ENCODE measurements at places on chromosomes 12 and 14.

DNA sequence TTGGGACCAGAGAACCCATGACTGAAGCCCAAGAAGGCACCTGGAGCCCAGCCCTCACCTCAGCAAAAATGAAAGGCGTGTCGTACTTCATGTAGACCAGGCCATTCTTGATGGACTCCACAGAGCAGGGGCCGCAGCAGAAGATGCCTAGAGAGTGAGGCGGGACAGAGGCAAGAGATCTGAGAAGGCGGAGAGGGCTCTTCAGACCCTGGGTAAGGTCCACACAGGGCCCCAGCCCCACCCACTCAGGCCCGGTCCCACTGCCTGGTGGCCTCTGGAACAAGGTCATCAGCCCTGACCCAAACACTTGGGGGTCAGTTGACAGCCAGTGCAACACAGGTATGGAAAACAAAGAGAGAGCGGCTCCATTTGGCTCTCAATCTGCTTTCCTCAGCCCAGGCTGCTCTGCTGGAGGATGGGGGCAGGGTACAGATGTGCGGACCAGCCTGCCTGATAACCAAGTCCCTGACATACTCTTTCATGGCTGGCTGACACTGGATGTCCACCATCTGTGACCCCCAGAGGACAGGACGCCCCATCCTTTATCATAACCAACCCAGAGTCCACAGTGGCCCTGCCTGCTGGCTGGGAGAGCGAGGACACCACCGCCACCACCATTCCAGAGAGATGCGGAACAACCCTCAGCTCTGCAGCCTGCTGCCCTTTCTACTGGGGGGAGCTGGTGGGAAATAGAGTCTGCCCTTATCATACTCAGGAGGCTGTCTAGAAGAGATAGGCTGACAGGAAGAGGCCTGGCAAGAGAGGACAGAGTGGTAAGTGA is 6.9 kb downstream of the TGM1 start:
- DNase-seq: no peak

DNA sequence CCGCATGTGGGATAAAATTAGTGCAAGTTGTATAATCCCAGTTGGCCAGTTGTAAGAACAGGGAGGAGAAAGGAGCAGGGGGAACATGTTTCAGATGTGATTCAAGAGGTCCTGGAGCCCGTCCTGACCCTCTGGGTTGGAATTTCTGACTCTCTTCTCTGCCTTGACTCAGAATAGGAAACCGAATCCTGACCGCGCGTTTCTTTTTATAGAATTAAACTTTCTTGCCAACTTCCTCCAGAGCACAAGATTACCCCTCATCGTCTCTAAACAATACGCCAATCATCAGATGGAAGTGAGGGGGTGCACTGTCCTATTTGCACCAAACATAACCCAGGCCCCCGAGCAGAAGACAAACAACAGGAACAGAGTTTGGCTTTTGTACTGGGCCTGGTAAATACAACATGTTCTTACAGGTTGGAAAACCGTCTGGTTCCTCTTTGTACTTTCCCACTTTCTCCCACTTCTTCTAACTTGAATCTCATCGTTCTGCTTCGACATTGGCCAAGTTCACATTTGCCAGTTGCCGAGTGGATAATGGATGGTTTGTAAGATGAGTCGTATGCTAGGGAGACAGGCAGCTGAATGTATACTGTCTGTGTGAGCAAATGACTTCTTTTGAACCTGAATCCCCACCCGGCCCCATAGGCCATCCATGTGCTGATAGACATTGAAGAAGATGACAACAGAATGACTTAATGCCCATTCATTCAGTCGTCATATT is 42.6 kb upstream of the MED13L start:
- peak; percentile 22 for DNase-seq

DNA sequence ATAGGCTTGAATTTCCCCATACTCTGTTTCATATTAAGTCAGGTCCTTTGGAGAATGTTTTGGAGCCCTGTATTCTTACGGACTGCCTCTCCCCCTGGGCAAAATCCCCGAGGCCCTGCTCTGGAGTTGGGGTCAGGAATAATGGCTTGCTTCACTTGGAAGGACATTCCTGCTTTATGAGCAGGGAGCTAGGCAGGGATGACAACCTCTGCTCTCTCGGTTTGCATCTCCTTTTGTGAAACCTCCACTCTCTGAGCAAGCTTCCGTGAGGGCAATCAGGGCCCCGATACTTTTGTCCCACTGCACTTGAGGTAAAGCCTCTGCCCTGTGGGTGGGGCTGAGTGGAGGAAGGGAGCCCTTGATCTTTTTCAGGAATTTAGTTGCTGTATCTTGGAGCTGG is 19.3 kb downstream of the OS9 start:
- DNase-seq: no peak

GRCh38 chr14:100754020-100754419 is 27.3 kb downstream of the DLK1 start:
- DNase-seq: no peak

- DNase-seq: no peak
Measured at GRCh38 chr12:121795034-121795968, 1.8 kb upstream of the RHOF start.

- DNase-seq: no peak
Measured at GRCh38 chr14:60111732-60112131, 20.0 kb downstream of the PCNX4 start.

DNA sequence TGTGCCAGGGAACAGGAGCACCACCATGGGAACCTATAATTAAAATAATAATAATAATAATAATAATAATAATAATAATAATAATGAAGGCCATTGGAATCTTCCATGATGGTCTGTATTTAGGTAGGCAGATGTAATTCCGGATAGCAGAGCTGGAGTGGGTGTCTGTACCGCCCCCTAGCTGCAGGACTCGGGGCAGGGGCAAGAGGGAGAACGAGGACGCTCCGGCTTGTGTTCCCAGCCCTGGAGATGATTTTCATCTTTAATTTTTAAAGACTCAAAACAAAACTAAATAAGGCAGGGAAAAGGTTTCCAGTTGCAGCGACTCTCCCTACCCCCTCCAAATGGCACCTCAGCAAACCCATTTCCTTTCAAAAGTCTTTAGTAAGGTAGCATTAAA is 501.1 kb downstream of the VRK1 start:
- DNase-seq: peak; percentile 9

- no peak for DNase-seq
Measured at GRCh38 chr14:99064262-99064954, 207.6 kb downstream of the BCL11B start.

- DNase-seq: no peak
Measured at GRCh38 chr14:76314521-76315034, 61.4 kb upstream of the ESRRB start.

DNA sequence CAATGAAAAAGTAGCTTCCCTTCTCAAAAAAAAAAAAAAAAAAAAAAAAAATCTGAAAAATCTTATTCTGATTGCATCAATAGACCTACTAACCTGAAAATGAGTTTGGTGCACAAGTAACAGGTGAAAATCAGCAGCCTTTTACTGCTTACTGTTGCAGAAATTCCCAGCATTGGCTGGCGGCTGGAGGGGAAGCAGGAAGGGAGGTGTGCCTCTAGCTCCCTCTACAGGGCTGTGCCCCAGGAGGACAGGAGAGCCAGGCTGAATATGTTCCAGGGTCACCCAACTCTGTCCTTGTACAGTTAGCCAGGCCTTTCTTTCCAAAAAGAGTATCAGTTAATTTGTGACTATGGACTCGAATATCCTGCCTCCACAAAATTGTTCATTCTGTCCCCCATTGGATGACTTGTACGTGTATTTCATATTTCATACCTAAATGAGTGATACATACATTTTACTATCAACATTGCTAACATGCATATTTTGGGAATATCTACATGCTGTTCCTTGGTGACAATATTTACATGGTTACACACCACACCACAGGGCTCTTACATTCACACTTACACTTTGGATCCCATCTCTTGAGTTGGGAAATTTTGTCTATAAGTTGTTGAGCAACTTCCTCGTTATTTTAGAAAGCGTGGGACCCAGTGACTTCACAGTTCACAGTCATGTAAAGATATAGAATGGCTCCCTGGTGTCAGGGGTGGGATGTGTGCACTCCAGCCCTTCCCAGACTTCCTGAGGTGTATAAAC is 124.8 kb downstream of the SAMD4A start:
- DNase-seq: peak; percentile 27

GRCh38 chr14:90546767-90547166 is 149.9 kb downstream of the CALM1 start:
- DNase-seq: no peak

- no peak for DNase-seq
Measured at GRCh38 chr14:49975276-49975675, 82.4 kb downstream of the ARF6 start.

DNA sequence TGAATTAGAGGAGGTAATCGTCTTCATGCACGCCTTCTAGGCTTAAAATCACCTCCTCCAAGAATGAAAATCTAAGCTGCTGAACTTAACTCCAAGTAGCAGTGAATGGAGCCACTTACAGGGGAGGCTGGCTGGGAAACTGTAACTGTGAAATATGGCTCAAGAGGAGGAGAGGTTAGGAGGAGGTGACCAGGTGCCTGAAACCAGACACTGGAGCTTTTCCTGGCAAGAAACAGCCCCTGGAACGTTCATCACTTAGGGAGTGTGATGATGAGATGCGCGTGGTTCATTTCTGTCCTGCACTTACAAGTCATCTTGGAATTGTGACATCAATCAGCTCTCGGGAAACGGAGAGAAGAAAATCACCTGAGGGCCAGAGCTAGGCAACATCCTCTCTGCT is 62.3 kb upstream of the TMEM132C start:
- DNase-seq: no peak

DNA sequence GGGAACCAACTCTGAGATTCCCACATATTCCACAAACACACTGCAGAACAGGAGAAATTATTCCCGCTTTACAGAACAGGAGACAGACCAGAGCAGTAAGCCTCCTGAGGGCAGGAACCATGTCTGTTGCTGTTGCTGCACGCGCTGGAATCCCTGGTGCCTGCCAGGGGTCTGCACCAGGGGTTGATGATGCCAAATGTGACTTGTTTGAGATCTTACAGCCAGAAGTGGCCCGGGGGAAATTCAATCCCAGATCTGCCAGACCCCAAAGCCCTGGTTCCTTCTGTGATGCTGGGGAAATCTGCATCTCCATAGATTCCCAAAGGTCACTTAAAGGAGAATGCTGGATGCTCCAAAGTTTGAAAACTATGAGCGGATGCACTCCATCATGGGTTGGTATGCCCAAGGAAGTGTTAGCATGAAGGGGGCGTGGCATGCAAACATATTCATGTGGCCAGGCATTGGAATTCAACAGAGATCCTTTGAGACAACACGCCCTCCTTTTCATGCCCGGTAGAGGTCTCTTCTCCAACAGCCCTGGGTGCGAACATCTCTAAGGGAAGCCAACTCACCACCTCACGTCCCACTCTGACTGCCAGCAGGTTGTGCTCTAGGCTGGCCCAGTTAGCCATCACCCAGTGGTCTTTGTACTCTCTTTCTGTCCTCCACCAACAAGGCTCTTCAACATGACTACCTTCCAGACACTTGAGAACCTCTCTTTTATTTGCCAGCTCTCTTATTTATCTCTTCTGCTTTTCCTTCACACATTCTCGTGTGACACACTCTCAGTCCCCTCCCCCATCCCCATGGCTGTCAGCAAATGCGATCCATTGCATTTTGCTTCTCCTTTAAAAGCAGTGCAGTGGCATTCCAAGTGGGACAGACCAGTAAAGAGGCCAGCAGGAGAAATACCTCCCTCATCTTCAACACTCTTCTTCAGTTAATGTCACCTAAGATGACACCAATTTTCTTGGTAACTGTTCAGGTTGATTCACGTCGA is 131.3 kb downstream of the ZFP36L1 start:
- DNase-seq: no peak

- DNase-seq: no peak
Measured at GRCh38 chr14:73162251-73162650, 25.9 kb downstream of the PSEN1 start.

GRCh38 chr12:53223389-53224060 is 8.5 kb downstream of the RARG start:
- no peak for DNase-seq
